ENCODE measurements at places on chromosomes 12 and 14.
A peak's percentile ranks its signal among the peaks of the same experiment; 100 is the strongest.

- DNase-seq: no peak
These were observed 215.6 kb upstream of the PPFIA2 start for GRCh38 chr12:81974762-81975161.

- no peak for DNase-seq
These were observed 6.6 kb upstream of the CYP46A1 start for GRCh38 chr14:99677231-99678140.

DNA sequence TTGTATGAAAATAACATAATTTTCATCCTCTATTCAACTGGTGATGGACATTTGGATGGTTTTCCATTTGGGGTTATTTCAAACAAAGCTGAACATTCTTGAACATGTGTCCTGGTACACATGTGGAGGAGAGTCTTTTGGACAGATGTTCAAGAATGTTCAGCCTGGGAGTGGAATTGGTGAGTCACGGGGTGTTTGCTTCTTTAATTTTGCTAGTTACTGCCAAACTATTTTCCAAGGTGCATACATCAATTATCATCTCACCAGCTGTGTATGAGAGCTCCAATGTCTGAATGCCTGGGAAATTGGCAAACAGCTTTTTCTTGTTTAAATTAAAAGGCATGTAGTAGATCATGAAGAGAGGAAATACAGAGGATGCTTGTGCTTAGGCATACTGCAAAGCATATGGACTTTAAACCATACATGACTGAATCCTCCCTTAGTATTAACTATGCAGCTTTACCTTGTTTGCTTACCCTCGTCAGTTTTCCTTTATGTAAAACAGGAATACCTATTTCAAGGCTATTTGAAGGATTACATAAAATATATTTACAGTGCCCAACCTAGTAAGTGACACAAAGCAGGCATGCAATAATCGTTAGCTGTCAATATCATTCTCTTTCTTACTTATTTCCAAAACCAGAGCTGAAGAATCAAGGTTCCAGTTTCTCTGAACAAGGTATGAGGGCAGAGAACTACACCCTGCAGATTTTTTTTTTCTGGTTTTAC lies 152.1 kb downstream of the ITPR2 start:
- peak; percentile 61 for DNase-seq

- DNase-seq: peak; percentile 87
These were observed 23.0 kb downstream of the DIO3 start for GRCh38 chr14:101584055-101584859.

DNA sequence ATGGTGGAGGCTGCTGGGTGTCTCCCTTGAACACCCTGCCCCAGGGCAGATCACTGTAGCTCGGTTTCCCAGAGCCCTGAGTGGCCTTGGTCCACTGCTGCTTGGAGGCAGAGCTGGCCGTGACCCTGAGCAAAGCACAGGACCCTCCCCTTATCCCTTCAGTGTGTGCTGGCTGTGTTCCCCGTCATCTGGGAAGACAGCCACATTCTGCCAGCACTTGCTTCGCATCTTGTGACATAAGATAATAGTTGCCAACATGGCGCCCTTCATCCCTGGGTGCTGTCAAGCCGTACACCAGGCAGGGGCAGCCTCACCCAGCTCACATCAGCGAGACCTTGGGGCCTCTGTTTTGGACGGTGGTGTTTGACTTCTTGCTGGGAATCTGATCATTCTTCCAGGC lies 12.1 kb upstream of the ALDH2 start:
- DNase-seq: no peak

DNA sequence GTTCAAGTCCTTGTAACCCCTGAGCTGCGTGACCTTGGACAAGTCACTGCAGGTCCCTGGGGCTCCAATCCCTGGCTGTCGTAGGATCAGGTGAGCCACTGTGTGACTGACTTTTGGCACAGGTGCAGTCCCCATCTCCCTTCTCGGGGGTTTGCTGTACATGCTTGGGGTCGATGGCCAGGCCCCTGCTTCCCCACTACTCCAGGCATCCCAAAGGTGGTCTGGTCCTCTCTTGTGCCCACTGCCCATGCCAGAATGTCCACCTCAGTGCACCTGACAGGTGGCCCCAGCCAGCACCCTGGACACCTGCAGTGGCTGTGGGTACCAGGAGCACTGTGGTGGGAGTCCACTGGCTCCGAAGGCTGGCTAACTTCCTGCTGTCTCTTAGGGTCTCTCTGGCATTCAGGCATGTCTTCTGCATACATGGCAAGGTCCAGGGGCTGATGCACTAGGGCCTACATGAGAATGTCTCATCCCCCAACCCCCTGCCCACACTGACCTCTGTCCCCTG lies 14.7 kb downstream of the FOXN4 start:
- DNase-seq: no peak

DNA sequence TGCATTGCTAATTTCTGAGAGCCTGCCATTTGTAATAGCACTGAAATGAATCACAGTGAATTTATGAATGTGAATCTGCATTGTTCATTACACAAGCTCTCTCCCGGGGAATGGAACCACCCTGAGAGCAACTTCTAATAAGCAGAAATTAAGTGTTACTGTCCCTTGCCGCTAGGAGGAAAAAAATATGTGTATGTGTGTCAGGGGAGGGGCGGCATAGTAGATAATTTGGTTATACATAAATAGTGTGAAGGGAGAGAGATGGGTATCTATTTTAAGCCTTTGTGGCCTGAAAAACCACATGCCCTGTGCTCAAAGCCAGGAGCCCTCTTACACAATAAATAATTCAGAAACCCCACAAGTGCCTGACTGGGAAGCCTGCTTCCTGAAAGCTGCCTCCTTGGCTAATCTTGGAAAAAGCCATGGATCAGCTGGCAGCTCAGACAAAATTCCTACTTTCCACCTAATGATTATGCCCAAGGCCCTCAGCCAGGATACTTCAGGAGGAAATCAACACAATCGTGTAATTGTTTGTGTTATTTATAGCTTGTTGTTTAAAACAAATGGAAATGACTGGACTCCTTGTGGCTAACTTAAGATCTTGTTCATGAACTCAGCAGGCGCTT lies 366.2 kb upstream of the KITLG start:
- DNase-seq: no peak

DNA sequence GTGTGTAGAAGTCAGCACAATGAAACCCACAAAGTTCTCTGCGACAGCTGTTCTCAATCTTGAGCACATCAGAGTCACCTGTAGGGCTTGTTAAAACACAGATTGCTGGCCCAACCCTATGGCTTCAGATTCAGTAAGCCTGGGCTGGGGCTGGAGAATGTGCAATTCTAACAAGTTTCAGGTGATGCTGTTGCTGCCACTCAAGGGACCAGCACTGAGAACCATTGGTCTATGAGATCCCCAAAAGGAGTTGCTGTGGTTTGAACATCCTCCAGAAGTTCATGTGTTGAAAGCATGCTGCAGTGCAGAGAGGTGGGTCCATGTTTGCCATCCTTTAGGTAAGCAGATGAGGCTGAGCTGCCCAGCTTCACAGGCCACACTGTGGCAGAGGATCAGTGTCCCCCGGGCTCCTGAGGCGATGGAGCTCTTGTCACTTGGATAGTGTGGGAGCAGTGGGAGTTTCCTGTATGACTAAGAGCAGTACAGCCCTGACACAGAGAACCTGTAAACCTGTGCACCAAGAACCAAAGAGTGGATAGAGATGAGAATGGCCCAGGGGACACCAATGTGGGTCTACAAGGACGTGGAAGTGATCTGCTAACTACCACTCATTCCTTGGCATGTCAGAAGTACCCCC lies 8.0 kb upstream of the RTRAF start:
- no peak for DNase-seq

GRCh38 chr12:107564946-107565345 lies 120.7 kb upstream of the PWP1 start:
- no peak for DNase-seq

GRCh38 chr14:101404426-101405170 lies 156.7 kb upstream of the DIO3 start:
- no peak for DNase-seq

GRCh38 chr14:90239139-90239538 lies 17.2 kb upstream of the PSMC1 start:
- DNase-seq: no peak

DNA sequence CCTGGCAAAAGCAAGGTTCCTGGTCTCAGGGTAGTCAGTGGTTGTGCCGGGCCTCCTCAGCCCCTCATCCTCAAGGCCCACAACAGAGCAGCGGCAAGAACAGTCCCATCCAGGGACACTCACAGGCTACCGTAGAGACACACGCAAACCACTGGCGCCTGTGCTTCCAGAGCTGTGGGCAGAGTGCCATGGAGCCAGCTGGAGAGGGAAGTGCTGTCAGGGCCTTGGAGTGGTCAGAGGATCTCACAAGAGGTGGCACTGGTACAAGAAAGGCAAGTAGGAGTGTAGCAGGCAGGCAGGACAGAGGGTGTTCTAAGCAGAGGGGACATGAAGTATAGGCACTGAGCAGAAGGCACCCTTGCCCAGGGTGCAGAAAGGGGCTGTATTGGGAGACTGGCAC lies 34.6 kb downstream of the ANKRD9 start:
- no peak for DNase-seq

- DNase-seq: no peak
These were observed 49.9 kb downstream of the FOXN3 start for GRCh38 chr14:89366864-89367778.

- DNase-seq: no peak
These were observed 5.1 kb downstream of the TBK1 start for GRCh38 chr12:64457032-64457431.

GRCh38 chr12:25997201-25997963 lies 38.9 kb downstream of the RASSF8 start:
- DNase-seq: peak; percentile 94

DNA sequence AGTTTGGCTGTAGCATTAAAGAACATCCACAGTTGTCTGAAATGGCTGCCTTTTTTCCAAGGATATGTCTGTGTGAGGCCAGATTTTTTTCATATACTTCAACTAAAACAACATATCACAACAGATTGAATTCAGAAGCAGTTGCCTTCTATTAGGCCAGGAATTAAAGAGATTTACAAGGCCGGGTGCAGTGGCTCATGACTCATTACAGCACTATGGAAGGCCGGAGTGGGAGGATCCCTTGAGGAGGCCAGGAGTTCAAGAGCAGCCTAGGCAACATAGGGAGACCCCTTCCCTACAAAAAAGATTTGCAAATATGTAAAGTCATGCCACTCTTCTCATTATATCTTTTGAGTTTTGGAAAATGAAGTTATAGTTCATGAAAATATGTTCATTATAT lies 108.6 kb downstream of the KTN1 start:
- no peak for DNase-seq

DNA sequence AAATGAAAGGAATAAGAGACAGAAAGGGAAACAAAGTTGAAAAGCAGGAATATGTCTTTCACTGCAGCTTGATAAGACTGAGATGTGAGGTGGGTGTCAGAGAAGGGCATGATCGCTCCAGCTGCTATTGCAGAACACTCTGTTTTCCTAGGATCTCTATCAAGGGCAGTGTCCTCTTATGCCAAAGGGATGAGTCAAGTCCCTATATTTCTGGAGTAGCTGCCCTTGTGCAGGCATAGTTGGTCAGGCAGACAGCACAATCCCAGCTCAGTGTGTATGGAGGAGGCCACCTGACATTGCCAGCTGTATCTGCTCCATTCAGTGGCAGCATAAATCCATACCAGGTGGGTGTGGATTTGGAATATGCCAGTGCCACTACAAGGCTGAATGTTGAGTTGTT lies 101.6 kb downstream of the DAD1 start:
- no peak for DNase-seq

DNA sequence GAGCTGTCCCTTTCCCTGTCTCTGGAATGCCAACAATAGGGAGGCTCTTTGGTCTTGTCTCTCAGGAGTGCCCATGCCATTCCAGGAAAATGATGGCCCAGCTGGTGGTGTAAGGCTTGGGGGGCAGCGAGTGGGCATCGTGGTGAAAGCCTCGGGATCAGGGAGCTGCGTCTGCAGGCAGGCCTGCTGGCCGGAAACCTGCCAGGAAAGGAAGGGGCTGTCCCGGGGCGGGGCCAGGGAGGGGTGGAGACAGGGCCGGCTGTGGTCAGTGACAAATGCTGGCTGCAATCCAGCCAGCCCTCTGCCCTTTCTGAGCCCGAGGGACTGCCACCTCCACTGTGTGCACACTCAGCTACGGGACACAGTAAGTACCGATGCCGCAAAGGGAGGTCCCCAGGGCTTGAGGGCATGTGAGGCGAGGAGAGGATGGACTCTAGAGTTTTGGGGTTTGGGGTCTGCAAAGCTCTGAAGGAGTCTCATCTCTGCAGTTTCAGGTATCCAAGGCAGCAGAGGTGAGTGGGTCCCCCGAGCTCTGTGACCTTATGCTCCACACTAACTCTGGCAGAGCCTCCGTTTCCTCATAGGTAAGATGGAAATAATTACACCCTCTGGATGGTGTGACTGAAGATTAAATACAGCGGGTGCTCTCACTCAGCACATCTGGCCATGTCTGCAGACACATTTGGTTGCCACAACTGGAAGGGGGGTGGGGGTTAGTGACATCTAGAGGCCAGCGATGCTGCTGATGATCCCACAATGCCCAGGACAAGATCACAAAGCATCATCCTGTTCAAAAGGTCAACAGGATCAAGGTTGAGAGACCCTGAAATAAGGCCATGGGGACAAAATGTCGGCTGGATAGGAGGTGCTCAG lies at the start of gene SERPINA5:
TSS of gene SERPINA5 (plus strand) at position 300 of the 873 bp plus-strand sequence. CDS start 5,937 bp downstream, outside the sequence.
- no peak for DNase-seq

DNA sequence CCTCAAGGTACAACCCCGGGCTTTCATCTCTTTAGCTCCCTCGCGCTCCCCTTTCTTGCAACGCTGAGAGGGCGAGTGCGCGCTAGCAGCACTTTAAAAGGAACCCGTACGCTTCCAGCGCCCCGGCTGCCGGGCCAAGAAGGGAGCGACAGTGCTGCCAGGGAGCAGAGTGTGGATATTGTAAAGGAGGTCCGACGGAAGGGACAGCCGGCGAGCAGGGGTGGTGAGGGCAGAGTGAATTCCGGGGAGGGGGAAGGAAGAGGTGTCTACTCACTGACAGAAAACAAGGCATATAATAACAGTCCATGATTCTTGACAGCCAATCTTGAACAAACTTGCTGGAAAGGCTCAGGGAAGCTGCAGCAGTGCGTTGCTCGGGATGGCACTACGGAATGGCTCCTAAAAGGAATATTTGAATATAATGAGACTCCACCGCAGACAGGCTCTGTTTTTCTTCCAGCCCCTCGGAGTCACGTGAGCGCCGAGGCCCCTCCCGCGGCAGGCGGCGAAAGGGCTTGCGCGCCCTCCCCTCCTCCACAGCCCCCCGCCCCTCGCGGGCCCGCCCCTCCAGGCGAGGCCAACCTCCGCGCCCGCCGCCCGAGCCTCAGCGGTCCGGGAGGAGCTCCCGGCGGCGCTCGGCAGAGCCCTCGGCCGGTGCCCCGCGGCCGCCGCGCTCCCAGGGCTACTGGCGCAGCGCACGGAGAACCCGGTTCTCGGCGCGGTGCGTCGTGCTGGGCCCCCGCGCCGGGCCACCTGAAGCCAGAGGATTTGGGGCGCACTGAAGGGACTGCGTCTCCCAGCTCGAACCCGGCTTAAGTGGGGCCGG lies 3.4 kb downstream of the BMP4 start:
- no peak for DNase-seq

- no peak for DNase-seq
These were observed 9.2 kb upstream of the LYZ start for GRCh38 chr12:69338936-69339335.

DNA sequence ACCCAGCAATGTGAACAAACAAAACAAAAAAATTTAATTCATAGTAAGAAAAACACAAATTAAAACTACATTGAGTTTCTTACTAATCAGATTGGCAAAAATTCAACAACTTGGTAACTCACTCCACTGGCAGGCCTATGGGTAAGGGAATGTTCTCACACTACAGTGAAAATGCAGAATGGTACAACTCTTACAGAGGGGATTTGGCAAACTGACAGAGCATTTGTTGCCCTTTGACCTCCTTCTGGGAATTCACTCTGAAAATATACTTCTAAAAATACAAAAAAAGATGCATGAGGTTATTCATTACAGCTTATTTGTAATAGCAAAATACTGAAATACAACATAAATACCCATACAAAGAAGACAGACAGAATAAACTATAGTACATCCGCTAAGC lies 32.8 kb downstream of the ABCD2 start:
- DNase-seq: no peak
